Stimulated activated CD4-positive, alpha-beta T cell treated with anti-CD3 and anti-CD28 coated beads, Interleukin-15, amount 100 ng/mL, for 1 hour (primary cell): ENCODE measurements at places on chromosomes 5 and 9.

DNA sequence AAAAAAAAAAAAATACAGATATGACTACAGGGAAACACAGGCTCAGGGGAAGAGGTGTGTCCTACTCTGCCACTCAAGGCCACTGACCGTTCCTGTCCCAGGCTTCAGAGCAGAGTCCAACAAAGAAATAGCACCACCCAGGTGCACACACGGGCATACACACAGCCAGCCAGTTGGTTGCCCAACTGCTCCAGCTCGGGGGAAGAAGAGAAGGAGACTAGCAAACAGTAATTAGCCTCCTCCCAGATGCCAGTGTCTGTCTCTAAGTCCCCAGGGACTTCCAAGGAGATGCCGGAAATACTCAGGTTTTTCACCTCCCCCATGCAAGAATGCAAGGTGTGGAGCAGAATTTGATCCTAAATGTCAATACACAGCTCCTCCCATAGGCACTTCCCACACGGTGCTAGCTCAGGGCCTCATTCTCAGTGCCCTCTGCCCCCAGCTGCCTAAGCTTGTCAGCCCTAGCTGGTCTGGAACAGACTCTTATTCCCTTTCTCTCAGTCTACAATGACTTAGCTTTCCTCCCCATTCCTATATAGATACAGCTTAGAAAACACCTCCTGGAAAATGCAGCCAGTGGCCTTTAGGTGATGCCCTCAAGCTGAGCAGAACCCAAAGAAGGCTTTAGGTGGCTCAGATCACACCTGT lies 1.7 kb downstream of the MYORG start:
- no peak for DNase-seq

GRCh38 chr9:35556776-35557175 lies 48.3 kb upstream of the TESK1 start:
- DNase-seq: no peak

GRCh38 chr9:77453825-77454647 lies 194.1 kb downstream of the GNA14 start:
- DNase-seq: no peak

DNA sequence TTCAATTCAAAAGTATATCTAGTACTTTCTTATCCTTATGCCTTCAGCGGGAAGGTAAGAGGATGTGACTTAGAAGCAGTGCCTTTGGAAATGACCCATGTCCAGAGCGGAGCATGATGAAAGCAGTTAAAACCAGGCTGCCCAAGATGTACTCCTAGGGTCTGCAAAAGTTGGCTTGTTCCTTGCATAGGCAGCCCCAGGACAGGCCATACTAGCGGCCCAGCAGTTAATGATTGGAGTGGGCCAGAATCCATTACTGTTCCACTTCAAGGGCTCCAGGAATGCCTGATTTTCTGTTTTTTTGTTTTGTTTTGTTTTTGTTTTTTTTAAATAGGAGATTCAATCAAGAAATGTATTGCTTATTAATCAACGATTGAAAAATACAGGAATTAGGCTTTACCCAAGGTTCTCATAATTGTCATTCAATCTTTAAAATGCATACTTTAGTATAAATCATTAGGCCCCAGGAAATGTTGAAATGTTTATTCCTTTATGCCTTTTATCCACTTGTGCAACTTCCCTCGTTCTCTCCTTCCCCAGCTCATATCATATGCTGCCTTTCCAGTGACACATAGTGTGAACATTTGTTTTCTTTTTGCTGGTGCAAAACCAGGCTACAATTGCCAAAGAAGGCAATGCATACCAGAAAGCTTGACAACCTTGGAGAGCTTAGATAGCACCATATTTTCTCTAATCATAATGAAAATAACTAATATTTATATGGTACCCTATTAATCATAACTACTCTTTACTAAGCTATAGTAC lies 190.8 kb downstream of the ARHGEF28 start:
- DNase-seq: no peak

- DNase-seq: no peak
These were observed 271.6 kb downstream of the SYK start for GRCh38 chr9:91073049-91073810.

- DNase-seq: no peak
These were observed 4.6 kb upstream of the SLC25A48 start for GRCh38 chr5:135829681-135830383.

DNA sequence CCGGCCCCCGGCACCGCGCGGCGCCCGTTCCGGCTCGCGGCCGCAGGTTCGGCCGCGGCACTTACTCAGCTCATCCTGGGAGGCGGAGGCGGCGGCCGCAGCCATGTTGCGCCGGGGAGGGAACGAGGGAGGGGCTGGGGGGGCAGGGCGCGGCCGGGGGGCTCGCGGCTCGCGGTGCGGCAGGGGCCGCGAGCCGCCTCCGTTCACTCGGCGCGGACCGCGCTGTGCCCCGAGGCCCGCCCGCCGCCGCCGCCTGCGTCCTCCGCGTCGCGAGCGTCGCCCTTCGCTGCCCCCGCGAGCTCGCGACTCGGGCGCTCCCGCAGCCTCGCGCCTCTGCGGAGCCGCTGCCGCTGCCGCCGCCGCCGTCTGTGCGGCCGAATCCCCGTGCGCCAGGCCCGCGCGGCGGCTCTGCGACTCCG lies 735 bp downstream of the ECPAS start:
- no peak for DNase-seq

DNA sequence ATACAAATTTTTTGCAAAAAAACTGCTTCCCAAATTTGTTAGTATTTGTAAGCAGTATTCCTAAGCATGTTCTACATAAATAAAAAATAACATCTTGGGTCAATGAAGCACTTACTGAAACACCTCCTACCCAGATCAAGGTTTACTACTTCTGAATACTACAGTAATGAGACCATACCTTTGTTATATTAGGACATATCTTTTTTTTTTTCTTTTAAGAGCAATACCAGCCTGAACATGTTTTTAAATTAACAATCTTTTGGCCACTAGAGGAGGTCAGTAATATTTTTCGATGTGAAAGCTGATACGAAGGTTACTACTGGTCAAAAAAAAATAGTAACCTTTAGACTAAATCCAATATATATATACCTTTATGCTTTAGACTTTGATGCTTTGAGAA lies 72.7 kb downstream of the CERT1 start:
- DNase-seq: no peak

GRCh38 chr5:63686938-63687337 lies 275.3 kb downstream of the HTR1A start:
- no peak for DNase-seq

- no peak for DNase-seq
These were observed 9.2 kb upstream of the PHYHD1 start for GRCh38 chr9:128911529-128912035.

DNA sequence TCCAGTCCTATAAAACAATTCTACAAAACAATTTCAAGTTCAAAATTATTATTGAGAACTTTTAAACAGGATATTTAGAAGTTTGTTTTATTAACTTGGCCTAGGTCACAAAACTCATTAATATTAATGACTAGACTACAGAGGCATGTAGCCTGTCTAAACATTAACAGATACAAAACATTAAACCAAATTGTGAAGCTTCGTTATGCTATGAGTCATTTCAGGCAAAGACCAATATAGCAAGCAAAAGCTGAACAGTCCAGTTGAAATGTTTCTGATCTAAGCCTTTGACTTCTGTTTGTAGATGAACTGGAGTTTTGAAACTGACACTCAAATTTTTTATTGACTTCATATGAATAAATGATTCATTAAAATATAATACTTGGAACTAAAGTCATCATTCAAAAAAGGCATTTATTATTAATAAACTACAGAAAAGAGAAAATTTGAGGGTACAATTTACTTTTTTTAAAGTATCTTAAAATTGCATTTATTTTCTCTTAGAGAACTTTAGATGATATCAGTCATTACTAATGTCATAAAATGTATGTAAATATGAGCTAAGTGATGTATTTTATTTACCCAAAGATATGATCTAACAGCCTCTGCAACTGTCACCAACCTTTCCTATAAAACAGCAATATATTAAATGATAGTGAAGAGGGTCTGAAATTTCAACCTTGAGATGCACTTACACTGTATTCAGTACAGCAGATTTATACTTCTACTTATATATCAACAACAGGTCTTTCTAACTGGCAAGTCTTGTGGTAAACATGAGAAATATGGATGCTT lies 188.8 kb downstream of the COMMD10 start:
- DNase-seq: no peak

DNA sequence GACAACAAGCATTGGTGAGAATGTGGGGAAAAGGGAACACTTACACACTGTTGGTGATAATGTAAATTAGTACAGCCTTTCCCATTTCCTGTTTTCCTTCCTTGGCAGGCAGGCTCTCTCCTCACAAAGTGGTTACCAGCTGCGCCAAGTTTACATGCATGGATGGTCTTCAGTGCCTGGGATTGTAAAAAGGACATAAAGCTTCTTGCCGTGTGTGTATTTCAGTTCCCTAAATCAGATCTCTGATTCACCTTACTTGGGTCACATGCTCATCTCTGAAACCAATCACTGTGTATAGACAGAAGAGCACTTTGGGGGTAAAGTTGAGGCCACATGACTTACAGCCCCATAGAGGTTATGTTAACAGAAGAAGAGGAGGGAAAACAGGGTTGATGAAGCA lies 92.8 kb downstream of the CAVIN4 start:
- no peak for DNase-seq
